ENCODE measurements at places on chromosomes 5 and 9.

GRCh38 chr9:114469091-114469853 is 36.0 kb downstream of the WHRN start:
- DNase-seq: no peak

DNA sequence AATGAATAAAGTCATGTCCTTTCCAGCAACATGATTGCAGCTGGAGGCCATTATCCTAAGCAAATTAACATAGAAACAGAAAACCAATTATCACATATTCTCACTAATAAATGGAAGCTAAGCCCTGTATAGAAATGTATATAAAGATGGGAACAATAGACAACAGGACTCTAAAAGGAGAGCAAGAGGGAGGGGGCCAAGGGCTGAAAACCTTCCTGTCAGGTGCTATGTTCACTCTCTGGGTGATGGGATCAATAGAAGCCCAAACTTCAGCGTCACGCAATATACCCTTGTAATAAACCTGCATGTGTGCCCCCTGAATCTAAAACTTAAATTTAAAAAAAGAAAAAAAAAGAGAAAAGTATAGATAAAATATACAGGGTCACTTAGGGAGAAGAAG is 163.7 kb upstream of the ACO1 start:
- DNase-seq: no peak

DNA sequence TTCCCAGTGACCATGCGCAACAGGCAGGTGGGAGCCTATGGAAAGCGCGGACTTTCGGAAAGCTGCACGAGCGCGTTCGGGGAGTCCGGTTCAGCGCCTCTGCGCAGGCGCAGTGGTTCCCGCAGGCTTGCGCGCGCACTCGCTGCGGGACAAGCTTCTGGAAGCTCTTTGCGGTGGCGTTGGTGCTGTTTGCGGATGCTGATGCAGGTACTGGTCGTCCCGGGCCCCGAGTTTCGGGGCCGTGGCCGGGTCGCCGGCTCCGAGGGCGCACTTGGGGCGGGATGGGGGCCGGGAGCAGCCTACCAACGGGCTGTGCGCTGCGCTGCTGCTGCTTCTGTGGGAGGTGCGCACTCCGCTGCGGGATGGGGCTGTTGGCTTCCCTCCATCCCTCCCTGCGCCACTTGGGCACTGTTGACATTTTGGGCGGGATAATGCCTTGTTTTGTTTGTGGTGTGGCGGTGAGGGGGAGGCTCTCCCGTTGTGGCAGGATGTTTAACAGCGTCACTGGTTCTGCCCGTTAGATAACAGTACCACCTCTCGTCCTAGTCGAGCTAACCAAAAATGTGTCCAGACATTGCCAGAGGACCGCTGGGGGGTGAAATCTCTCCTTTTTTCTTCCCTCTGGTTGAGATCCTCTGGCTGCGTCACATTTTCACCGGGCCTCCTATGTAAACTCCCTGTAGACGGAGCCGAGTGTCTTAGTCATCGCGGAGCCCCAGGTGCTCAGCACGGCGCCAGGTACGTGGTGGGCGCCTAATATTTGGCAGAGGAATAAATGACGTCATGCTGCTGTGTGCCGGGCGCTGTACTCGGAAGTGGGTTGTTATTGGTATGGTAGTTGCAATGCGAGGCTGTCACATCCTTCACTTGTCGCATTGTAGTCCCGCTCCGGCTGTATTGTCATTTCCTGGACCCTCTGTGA is at the start of gene ZNF483:
ZNF483 (plus strand) TSS at position 124 of the 922 bp plus-strand sequence. CDS start 2,217 bp downstream, outside the sequence.
- DNase-seq: peak; percentile 95

GRCh38 chr5:38576961-38577684 is 20.7 kb upstream of the LIFR start:
- no peak for DNase-seq

- peak; percentile 98 for DNase-seq
These were observed 30.6 kb upstream of the ANKRD33B start for GRCh38 chr5:10533226-10533625.

DNA sequence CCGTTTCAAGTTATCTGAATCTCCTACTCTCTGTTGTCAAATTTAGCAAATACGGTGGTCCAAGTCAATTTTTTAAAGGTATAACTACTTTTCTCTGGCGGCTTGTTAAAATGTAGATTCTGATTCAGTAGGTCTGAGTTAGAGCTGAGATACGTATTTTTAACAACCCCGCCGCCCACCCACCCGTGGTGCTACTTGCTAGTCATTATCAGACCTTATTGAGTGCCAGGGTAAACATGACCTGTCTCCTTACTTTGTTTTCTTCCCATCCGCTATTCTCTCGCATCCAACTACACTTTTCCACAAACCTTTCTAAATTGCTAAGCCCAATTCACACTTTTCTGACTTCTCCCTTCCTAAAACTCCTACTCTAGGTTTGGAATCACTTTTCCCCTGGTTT is 694 bp upstream of the PLAA start:
- no peak for DNase-seq

DNA sequence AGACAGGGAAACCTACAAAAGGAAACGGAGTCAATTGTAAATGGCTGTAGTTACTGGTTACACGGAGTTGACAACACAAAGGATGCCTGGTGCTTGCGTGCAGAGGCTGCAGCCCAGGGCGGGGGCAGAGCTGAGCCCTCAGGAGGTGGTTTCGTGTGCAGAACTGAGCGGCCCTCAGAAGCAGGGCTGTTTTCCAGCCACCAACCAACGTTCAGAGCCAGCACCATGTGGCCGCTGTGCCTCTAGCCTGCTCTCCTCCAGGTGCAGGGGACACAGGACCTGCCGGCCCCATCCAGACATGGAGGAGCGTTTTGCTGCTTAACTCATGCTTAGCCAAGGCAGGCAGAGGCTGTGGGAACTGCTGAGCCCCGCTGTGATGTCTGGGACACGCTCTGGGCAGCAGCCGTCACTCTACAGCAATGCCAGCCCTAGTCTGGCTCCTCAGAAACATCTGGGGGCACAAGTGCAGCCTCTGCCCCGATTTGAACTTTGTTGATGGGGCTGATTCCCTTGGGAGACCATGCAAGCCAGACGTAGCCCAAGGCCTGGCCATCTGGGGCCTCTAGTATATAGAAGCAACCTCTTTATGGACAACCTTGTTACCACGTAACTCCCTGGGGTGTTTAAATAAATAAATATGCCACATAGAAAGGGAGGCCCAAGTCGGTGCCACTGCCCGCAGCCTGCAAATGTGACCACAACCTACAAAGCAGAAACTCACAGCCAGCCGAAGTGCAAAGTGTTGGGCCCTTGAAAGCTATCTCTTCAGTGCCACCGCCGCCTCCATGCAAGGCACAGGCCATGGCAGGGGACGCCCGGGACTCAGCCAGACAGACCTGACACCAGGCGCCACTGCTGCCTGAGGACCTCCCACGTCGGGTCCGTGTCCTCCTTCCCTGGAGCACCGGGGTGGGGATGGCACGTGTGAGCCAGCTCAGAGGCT is 42.1 kb downstream of the NKD2 start:
- no peak for DNase-seq

- no peak for DNase-seq
These were observed 36.0 kb downstream of the KCNT1 start for GRCh38 chr9:135737840-135738521.

DNA sequence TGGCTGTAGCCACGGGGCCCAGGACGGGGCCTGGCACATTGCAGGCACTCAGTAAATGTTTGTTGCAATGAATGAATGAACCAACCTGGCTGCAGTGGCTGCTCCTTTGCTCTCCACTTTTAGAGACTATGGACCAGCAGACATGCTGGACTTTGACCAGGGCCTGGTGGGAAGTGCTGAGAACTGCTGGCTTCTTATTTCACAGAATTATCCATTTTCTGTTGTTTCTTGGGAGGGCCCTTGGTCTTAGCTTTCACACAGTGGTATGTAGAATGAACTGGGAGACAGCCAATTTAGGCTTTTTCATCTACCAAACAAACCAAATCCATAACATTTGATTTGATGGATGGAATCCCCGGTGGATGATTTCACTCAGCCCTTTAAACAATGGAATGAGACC is 78.0 kb upstream of the LHFPL2 start:
- no peak for DNase-seq

DNA sequence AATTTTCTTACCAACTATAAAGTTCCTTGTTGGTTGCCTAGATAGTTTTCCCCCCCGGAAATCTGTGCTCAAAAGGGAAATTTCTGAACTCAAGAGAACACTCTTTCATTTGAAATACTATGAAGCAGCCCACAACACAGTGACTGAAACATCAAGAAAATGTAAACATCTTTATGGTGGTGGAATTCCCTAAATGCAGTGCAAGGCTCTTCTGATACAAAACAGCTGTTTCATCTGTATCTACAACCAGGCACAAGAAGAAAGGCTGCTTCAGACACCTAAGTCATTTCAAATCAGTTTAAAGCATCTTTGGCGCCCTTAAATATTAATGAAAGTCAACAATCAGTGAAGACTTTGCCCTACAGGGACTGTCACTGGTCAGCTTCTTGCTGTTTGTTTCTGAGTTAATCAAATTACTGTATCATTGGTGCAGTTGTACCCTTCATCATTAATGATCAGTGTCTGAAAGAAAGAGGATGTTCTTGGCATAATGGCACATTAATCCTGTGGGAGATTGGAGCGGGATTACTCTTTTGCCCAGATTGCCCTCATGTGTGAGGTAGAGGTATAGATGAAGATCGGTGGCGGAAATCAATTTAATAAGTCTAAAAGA is 947.0 kb downstream of the NR2F1-AS1 start:
- no peak for DNase-seq

- no peak for DNase-seq
These were observed 52.0 kb downstream of the OLFM1 start for GRCh38 chr9:135139366-135139959.

DNA sequence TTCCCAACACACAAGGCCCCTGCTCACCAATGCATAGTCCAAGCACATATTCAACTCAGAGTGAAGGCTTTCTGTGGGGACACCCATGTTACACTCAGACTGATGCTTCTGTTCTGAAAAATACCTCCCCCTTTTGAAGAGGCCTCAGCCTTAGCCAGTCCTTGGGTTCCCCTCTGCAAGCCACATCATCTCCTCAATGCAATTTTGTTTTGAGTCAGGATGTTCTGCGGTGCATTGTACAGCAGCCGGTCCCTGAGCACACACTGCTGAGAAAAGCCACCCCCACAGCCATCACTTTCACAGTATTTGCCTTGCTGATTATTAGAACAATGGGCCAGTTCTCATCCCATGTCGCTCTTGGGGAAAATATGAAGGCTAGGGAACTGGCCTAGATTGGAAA is 241.2 kb downstream of the FAM114A2 start:
- no peak for DNase-seq

DNA sequence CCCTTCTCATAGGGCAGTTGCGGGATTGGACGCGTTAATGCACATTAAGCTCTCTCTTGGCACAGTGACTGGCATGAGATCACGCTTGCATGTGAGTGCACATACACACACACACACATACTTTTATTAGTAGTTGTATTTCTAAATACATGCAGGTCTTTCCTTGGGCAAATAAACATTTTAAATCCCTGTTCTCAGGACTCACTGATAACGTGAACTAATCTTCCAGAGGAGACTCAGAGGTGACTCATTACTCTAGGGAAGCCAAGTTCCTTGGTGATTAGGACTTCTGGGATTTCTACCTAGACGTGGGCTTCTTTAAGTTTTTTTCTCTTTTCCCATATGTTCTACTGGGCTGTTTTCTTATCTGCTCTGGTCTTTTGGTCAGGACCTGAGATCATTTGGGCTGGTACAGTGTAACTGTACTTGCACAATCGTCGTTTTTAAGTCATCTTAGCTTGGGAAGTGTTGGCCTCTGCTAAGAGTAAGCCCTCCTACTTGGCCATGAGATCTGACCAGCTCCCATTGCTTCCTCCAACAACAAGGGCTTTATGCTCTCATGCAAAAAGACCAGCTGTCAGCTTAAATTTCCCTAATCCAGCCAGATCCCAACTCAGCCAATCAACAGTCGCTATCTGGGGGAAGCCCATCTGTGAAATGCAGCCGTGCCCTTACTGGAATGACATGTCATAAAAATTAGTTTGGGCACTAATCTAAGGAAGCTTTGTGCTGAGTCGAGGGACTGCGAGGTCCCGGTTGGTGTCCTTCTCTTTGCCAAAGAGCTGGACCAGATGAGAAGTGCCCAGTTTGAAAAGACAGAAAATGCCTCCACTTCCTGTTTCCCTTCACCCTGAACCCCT is 176.4 kb upstream of the ANKRD55 start:
- peak; percentile 94 for DNase-seq

DNA sequence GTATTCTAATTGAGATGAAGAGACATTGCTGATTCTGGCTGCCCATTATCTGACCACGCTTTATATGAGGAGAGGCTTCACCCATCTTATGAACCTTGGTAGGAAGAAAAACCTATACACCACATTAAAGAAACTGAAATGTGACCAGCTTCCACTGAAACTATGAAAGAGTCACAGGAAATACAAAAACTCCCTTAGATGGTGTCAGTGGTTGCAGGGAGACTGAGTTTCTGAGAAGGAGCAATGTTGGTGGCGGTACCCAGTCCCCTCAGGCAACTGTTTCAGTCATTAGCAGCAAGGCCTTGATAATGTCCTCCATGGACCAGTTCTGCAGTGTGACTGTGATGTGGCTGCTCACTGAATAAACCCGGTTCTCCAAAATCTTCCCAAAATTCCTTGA is 110.5 kb upstream of the FTMT start:
- no peak for DNase-seq

- DNase-seq: no peak
These were observed 290.5 kb downstream of the CCDC171 start for GRCh38 chr9:15843316-15843715.

GRCh38 chr9:31699836-31700235 is 684.6 kb upstream of the ACO1 start:
- no peak for DNase-seq

DNA sequence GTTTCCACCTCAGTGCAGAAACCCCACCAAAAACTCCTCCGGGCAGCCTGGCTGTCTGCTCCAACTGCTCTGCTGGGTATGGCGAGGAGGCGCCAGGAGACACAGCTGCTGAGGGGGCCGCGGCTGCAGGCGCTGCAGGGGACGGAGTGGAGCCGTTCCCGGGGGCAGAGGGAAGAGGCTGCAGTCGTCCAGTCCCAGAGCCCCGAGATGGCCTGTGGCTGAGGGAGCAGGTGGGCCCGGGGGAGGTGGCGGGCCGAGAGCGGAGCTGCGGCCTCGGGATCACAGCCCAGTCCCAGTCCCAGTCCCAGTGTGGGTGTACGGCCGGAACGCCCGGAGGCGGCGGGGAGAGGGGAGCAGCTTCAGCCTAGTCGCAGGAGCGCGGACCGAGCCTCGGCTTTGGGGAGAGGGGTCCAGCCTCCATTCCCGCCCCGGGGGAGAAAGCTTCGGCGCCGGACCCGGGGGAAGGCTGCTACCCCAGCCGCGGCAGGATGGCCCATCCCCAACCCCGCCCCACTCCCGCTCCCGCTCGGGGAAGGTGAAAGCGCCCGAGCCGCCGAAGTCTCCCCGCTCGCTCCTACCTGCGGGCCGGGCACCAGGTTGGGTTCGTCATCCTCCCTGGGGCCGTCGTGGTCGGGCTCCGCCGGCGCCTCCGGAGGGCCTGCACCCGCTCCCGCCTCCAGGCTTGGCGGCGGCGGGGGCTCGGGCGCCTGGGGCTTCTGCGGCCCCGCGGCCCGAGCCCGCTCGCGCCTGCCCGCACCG is 513 bp downstream of the FAM193B start:
- DNase-seq: peak; percentile 8

GRCh38 chr5:63401436-63402046 is 560.7 kb downstream of the HTR1A start:
- peak; percentile 76 for DNase-seq

Measured in WERI-Rb-1 (cell line).